AG08395 (cell line): ENCODE measurements at places on chromosomes 2 and 18.

GRCh38 chr2:191696001-191696400 lies 18.1 kb downstream of the NABP1 start:
- DNase-seq = peak; percentile 90

DNA sequence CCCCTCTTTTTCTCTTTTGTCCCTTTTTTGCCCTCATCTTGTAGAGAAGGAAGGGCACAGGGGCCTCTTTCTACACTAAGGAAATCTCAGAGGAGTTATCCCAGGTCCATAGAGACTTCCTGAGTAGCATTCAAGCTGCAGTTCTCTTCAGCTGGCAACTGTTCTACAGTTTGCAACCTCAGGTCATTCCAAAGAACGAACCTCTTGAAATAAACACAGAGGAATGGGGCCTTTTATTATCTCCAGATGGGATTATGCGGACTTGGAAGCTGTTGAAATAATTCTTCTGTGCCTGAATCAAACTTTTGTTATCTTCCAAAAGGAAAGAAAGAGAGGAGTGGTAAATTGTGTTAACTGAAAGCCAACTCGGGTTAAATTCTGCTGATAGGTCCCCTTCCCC lies 31.0 kb upstream of the NFE2L2 start:
- DNase-seq = peak; percentile 78

- no peak for DNase-seq
Observed at GRCh38 chr2:69777786-69778105, 35.8 kb downstream of the ANXA4 start.

DNA sequence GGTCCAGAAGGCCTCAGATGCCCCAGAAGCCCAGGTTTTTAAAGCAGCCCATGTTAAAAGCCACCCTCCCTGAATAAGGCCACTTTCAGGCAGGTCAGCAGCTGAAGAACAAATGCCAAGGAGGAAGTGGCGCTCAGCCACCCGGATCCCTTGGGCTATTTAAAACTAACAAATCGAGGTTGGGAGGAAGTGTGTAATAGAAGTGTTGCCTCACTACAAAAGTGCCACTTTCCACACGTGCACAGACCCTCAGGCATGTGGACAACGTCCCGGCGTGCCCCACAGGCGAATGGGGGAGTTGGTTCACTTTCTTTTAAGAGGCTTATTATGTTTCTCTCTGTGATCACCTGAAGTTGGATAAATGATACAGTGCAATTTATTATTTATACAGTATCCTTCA lies 173.8 kb upstream of the SALL3 start:
- no peak for DNase-seq

GRCh38 chr2:80392441-80392840 lies 87.9 kb upstream of the LRRTM1 start:
- peak; percentile 66 for DNase-seq

DNA sequence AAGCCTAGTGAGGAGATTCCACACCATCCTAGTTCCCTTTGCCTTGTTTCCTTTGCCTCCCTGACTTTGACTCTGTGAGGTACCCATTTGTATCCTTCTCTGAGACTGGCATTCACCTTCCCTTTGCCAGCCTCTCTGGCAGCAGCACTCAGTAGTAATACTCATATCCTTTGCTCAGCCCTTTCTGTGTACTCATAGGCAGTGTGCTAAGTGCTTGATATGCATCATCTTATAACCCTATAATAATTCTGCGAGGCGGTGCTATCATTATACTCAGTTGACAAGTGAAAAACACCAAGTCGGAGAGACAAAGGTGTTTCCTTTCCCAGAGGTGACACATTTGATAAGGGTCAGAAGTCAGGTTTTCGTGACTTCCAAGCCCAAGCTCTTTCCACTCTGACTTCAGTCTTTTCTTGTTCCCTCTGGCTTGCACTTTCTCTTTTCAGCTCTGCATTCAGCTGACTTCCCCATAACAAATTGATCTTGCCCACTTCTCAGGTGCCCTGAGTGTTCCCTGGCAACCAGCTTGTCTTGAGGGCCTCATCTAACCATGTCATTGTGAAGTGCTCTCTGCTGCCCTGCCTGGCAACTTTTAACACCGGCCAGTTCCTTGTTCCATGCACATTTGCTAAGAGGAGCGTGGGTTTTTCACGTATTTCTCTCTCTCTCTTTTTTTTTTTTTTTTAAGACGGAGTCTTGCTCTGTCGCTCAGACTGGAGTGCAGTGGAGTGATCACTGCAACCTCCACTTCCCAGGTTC lies 94.5 kb upstream of the UPP2 start:
- DNase-seq = no peak
